ENCODE measurements at places on chromosomes 7 and 10.

- no peak for DNase-seq
Measured at GRCh38 chr10:43170491-43170890, 32.2 kb downstream of the CSGALNACT2 start.

- no peak for DNase-seq
Measured at GRCh38 chr7:932651-932975, 21.9 kb downstream of the ADAP1 start.

- DNase-seq = no peak
Measured at GRCh38 chr10:12636571-12636970, 287.2 kb downstream of the CAMK1D start.

DNA sequence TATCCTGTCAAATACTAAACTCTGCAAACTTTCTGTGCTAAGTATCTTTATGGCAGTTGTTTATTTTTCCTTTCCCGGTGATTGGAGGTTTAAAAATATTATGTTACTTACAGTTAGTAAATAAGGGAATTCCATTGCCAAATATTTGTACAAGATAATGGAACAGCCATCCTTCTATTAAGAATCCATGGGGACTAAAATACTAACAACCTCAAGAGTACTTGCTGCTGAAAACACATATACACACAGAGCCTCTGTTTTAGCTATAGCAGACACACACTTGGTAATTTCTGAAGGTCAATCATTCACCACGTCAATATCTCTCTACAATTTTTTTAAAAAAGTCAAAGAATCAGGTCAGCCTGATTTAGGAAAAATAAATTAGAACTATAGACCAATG lies 32.4 kb downstream of the TSPAN12 start:
- no peak for DNase-seq

DNA sequence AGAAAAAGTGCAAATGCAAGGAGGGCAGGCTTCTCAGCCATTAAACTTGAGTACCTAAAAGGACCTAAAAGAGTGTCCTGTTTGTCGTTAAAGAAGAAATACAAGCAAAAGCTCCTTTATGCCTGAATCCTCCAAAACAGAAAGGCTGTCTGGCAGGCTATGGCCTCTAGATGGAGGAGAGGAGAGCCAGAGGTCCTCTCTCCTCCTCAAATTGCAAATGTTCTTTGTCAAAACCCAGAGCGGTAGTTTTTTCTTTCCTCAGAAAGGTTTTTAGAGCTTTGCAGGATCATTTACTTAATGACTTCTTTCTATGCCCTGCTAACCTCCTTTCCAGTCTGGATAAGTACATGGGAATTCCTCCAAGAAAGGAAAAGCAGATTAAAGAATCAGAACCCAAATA lies 1.9 kb upstream of the SORCS1 start:
- DNase-seq = peak; percentile 39

DNA sequence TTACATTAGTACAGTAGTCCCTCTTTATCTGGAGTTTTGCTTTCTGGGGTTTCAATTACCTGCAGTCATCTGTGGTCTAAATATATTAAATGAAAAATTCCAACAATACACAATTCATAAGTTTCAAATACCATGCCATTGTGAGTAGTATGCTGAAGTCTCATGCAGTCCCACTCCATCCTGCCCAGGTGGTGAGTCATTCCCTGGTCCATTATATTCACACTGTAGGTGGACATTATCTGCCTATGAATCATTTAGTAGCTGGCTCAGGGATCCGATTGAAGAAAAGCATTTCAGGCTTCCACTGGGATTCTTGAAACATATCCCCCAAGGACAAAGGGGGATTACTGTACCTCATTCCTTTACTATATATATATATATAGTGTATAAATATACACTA lies 298.2 kb upstream of the GALNT17 start:
- no peak for DNase-seq

DNA sequence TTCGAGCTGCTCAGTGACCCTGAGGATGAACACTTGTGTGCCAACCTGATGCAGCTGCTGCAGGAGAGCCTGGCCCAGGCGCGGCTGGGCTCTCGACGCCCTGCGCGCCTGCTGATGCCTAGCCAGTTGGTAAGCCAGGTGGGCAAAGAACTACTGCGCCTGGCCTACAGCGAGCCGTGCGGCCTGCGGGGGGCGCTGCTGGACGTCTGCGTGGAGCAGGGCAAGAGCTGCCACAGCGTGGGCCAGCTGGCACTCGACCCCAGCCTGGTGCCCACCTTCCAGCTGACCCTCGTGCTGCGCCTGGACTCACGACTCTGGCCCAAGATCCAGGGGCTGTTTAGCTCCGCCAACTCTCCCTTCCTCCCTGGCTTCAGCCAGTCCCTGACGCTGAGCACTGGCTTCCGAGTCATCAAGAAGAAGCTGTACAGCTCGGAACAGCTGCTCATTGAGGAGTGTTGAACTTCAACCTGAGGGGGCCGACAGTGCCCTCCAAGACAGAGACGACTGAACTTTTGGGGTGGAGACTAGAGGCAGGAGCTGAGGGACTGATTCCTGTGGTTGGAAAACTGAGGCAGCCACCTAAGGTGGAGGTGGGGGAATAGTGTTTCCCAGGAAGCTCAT lies 1.1 kb downstream of the DDIT4 start:
- no peak for DNase-seq

DNA sequence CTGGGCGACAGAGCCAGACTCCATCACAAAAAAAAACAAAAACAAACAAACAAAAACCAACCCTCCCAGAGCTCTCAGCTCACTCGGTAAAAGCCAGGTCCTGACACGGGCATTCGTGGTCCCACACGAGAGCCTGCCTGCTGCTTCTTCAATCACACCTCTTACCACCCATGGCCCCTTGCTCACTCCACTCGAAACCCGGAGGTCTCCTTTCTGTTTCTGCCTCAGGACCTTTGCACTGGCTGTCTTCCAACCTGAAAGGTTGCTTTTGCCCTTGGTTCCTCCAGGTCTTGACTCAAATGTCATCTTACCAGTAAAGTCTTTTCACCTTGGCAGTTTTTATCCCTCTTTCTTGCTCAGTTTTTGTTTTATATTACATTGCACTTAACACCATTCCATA lies 169.6 kb downstream of the EVX1 start:
- no peak for DNase-seq

GRCh38 chr10:27482984-27483956 lies 20.8 kb upstream of the RAB18 start:
- no peak for DNase-seq

DNA sequence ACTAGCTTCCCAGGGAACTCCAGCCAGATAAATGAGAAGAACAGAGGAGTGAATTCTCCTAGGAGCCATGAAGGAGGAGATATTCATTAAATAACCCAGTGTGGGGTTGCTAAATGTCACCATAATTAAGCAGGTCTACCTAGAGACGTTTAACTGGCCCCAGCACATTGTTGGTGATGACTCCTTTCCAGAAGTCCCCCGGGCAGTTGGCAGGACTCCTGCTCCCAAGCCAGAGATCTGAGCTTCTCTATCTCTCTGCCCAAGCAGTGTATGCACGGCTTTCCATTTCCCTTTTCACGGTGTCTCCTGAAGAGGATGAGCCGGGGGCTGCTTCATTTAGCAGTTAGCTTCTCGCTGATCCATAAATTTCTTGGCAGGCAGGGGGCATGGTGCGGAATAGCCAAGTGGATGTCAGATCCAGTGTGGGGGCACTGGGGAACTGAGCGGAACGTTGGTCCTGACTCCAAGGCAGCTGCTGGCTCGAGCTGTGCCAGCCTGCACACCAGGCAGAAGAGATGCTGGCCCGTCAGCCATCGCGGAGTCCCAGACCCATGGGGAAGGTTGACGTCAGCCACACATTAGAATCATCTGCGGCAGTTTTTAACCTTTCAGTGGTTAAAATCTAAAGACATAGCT lies 142.0 kb upstream of the NPY start:
- no peak for DNase-seq

GRCh38 chr7:143953421-143953820 lies 1.2 kb upstream of the OR2F1 start:
- no peak for DNase-seq

DNA sequence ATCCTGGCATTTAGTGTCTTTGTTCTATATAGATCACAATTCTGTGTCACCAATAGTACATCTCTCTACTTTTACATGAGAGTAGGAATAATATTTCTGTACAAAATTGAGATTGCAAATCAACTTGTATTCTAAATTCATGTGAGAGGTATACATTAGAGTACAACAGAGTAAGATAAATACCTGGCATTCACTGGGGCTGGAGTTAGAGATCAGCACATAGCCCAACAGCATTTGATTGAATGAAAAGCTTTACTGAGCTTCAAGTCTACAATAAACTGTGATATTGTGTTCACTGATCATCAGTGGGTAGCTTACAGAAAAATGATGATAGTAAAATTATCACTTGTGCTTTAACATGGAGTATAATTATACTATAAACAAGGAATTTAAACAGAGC lies 1114.7 kb downstream of the REEP3 start:
- DNase-seq = no peak

- no peak for DNase-seq
Measured at GRCh38 chr7:16675277-16675676, 29.3 kb downstream of the BZW2 start.

GRCh38 chr7:131188367-131189339 lies 139.0 kb upstream of the MKLN1 start:
- DNase-seq = no peak

GRCh38 chr10:33332183-33333065 lies 2.0 kb downstream of the NRP1 start:
- no peak for DNase-seq

DNA sequence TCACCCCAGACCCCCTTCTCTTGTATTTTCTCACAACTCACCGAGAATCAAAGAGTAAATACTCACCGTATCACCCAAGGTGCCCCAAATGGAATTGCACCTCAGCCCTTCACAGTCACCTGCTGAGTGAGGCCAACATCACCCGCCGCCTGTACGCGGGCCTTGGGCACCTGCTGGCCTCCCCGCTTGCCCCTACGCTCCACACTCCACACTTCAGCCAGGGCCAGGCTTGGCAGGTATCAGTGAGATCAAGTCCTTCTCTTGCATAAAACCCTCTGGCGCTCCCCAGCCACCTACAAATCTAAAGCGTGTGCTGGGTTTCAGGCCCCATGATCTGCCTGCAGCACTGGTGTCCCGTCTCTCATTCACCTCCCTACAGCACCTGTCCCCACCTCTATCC lies 300.6 kb downstream of the GFRA1 start:
- DNase-seq = no peak

GRCh38 chr10:31927884-31928548 lies 615 bp downstream of the ARHGAP12 start:
- DNase-seq = peak; percentile 48

- no peak for DNase-seq
Measured at GRCh38 chr10:34555653-34556052, 259.4 kb downstream of the PARD3 start.
